Neural cell (in vitro differentiated cells): ENCODE measurements at places on chromosomes 5 and 9. TPM values are rescaled to one million over a fixed set of nuclear protein-coding genes. Genes with fewer than 3 reads are reported as not detected.

Gene ANKRD34B
- polyA plus RNA-seq = 0.08 and 0.32 TPM in 2 replicates

Gene SPATA31C1
- not detected in 2 replicates for polyA plus RNA-seq

Gene OMD
- not detected in 2 replicates for polyA plus RNA-seq

Gene SH3TC2
- not detected in 2 replicates for polyA plus RNA-seq

Gene TMOD1
- polyA plus RNA-seq = 0.17 and 0.22 TPM in 2 replicates
